Activated T-cell treated with anti-CD3 and anti-CD28 coated beads, Interleukin-2, amount 50 U/mL, for 4 hours (primary cell): ENCODE measurements at places on chromosomes 2 and 18. TPM values are rescaled to one million over a fixed set of nuclear protein-coding genes. Genes with fewer than 3 reads are reported as not detected.

DNA sequence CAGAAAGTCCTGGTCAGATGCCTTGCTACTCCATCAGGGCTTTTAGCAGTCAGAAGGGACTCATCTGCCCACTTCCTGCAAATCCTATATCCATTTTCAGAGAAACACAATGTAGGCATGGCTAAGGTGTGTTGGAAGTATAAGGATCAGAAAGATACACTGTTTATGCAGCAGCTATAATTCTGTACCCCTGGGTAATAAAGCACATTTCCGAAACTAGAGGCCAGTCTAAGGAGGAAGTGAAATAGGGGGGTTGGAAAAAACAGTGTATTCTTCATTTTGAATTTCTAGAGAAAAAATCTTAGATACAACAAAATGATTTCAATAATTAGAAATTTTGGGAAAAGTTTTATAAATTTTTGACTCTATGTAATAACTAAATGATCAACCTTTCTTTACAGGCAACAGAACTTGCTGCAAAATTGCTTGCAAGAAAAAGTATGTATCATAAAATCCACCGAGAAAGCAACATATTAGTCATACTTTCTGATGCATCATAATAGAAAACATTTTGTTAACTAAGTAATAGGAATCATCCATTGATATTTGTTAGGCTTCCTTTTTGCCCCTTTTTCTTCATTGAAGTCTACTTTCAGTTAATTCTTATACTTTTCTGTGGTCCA is 47.4 kb downstream of the FSIP2 start:
- no peak for DNase-seq

DNA sequence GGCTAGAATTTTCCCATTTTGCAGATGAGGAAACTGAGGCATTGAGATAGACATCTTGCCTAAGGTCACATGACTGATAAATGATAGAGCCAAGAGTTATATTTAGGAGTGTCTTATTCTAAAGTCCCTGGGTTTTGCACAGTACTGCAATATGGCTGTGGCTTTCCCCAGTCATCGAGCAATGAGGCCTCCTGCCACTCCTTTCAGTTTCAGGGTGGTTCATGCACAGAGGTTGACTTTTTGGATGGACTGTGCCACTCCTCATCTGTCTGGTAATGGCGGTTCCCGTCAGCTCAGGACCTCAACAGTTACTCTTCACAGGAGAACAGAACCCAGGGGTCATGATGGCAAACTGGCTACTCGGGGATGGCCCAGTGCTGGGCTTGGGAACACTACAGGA is 131.1 kb downstream of the ACKR3 start:
- DNase-seq, result no peak

DNA sequence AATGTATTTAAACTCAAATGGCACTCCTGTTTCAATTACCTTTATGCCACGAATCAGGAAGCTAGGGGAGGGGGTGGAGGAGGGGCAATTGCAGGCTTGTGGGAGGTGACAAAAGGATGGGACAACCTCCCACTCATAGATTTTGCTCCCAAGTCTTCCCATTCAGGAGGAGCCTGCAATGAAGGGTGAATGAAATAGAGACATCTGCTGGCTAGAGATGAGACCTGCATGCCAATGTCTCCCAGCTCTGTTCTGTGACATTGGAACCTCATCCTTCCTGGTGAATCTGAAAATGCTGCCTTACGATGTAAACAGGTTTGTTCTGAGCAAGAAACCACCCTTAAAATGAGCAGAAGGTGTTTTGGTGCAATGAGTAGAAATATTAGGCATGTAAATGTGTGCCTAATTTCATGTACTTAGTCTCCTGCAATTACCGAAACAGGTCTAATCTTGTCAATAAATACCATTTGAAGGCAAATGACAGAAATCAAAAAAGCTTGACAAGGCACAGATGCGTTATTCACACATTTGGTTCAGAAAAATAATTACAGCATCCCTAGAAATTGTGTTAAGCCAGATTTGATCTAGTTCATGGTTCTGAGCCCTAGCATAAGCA is 2.7 kb upstream of the PID1 start:
- no peak for DNase-seq

DNA sequence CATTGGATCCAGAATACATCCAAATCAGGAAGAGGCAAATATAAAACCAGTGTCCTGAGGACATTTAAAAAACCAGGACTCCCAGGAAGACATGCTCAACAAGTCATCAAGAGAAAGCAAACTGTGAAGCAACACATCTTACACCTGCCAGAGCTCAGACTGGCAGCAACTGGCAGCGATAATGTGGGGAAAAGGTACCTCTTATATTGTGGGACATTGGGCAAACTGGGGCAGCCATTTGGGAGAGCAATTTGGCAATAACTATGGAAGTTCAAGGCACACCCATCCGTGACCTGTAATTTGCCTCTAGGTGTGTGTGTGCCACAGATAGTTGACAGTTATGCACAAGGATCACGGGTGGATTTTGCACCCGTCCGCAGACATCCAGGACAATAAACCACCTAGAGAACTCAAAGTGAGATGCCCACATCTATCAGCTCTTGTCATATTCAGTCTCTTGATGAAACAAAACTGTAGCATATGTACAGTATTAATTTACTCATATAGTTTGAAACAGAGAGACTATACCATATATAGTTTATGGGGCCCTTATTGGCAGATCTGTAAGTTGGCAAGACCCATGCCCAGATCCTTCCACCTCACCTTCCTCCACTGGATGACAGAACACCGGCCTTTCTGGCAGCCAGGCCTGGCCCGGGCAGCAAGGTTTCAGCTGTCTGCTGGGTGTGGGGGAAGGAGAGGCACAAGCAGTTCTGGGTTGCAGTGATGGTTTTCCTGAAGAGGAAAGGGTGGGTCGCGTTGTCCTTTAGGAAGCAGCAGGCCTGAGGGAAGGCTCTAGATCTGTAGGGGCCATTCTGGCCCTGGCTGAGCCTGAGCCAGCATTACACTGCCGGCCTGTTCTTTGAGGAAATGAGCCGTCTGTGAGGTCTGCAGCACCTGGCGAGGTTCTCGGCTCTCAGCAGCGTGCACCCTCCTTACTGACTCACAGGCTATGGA is 18.8 kb downstream of the HJURP start:
- DNase-seq, result no peak

DNA sequence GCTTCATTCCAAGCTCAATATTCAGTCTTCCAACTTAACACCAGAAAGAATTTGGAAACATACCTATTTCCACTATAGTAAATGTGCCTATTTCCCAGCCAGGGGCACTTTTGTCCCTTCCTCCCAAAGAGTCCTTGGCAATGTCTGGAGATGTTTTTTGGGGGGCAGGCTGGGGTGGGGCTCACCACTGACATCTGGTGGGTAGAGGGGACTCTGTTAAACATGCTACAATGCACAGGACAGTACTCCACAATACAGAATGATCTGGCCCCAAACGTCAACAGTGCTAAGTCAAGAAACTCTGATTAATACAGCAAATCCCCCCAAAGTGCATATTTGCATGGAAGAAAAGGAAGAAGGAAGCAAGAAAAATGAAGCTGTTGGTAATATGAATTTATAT is 61.7 kb downstream of the SMIM21 start:
- DNase-seq, result no peak

DNA sequence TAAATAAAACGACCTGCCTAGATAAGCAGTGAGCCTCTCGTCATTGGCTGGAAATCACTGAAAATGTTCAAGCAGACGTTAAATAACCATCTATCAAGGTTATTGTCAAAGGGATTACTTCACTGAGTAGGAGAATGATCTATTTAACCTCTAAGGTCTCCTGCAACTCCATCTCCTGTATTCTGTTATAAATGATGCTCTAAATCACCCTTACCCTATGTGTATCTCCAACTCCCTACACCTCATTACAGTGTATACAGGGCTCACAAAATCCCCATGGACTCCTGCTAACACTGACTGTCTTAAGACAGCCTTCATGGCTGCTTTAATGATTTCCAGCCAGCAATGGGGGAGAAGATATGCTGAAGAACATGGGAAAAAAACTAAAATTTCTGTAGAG is 31.0 kb upstream of the BBS5 start:
- DNase-seq, result no peak

GRCh38 chr2:40639320-40639719 is 187.4 kb upstream of the SLC8A1 start:
- DNase-seq, result no peak

DNA sequence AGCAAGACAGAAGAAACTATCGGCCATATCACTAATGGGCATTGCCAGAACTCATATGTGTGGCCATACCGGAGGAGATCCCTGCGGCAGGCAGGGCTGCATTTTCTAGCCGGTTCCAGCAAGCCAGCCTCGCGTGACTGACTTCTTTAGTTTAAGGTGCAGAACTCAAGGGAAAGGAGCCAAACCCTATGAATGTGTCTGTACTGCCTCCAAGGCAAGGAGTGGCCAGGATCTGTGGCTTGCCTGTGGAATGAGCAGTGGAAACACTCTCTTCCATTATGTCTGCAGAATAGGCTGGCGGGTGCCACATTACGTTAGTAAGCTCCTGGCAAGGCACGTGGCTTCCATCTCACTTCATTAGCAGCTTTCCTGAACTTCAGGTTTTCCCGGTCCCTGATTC is 137.6 kb downstream of the ATL2 start:
- no peak for DNase-seq

DNA sequence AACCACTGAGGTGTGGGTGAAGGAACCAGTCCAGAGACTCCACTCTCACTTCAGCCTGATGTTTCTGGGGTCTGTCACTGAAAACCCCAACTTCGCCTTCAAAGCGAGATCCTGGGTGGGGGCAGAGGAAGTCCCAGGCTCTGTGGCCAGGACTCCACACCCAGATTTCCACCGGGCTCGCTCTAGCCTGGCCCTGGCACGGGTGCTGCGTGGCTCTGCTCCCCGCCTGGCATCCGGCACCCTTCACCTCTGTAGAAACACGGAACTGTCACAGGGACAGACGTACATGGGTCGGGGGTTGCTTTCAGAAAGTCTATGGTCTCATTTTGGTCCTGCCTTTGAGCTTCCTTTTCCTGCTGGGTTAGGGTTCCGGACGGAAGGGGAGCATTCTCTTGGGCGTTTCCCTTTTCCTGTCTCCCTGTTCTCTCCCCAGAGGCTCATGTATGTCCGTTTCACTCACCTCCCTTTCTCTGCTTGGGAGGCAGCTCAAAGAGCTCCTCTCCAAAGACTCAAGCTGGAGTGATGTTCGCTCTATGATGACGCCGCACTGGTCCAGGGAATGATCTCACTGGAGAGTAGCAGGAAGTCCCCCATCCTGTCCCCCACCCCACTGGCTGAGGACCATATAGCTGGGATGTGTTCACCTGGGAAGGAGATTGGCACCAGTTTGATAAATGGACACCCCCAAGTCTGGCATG is 41.5 kb downstream of the ODC1 start:
- DNase-seq, result no peak

GRCh38 chr2:23330214-23330613 is 54.8 kb upstream of the KLHL29 start:
- DNase-seq, result no peak

- no peak for DNase-seq
These were observed 404.8 kb upstream of the GALNT5 start for GRCh38 chr2:156852681-156853080.

Gene CYP26B1
- total RNA-seq, result not detected

Gene CAPN14
- total RNA-seq, result 0.10 TPM

Gene TRIM43
- not detected for total RNA-seq

Gene MYO5B
- 0.14 TPM for total RNA-seq
